ENCODE measurements at places on chromosomes 12 and 14.

DNA sequence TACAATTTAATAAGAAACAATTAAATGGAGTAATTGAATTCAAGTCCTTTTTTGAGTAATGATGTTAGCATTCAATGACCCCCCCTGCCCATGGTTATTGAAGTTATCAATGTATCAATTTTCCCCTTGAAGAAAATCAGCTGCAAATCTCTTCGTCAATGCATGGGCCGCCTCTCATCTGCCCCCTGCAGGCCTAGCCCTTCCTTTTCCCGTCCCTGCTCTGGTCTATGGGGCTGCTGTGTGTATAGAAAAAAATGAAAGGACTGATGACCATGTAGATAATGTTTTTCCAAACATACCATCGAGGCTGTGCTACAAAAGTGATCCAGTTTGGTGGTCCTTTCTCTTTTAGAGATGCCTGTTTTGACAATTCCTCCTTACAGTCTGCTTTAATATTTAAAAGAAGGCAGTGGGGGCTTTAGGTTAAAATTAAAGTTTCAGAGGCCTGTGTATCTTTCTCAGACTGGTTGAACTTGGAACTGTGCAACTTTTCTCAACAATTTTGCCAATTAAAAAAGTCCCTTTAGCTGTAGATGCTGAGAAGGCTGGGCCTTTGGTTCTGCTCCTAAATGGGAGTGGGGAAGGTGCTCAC lies 98.4 kb downstream of the APAF1 start:
- no peak for DNase-seq

- DNase-seq, result no peak
These were observed 44.4 kb upstream of the CERS5 start for GRCh38 chr12:50211392-50212070.

DNA sequence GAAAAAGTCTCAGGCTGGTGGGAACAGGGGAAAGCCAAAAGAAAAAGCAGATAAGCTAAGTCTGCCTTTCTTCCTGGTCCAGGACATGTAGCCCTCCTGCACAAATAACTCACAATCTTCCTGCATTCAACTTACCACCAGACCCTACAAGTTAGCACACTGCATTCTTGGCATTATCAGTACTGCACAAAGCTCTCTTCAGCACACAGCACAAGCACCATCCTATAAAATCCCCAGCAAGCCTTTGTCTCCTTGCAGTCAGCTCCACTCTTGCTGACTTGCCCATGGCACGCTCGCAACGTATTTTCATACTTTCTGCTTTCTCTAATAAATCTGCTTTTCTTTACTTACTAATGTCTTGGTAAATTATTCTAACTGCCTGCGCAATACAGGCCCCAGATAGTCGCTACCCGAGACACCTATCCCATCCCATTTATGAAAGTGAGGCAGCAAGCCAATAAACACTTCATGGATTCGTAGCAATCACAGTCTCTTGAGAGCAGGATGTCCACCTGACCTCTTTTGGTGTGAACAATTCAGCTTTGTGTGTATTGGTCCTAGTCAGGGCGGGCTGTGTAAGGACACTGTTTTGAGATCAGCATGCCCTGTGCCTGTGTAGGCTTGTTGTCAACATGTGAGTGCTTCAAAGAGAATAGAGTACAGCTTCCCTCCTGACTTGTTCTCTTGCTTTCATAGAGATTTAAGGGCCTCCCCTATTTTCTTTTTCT lies 49.0 kb downstream of the TMEM117 start:
- DNase-seq, result no peak

- DNase-seq, result no peak
These were observed 7.0 kb upstream of the MSI1 start for GRCh38 chr12:120376009-120376408.

- no peak for DNase-seq
These were observed 629 bp downstream of the FBRSL1 start for GRCh38 chr12:132490422-132491137.

DNA sequence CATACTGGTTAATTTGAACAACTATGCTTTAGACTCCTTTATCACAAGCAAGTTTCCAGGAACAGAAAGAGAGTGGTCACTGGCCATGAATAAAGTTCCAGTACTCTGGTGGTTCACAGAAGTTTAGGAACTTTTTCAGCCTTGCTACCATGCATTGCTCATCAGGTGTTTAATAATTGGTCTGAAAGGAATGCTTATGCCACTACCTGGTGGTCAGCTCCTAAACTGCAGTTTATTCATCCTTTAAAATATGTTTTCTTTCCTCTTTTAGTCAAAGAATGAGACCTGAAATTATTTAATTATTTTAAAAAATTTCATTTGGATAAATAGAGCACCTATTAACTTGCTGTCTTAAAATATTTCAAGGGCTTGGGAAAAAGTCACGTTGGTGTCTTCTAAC lies 260.1 kb upstream of the OR4E1 start:
- DNase-seq, result no peak

DNA sequence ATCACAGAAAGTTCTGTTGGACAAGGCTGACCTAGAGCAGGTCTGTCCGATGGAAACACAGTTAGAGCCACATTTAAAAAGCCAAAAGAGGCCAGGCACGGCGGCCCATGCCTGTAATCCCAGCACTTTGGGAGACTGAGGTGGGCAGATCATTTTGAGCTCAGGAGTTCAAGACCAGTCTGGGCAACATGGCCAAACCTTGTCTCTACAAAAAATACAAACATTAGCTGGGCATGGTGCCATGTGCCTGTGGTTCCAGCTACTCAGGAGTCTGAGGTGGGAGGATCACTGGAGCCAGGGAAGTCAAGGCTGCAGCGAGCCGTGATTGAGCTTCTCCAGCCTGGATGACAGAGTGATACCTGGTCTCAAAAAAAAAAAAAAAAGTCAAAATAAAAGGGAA lies 14.9 kb downstream of the UBE3B start:
- DNase-seq, result no peak

DNA sequence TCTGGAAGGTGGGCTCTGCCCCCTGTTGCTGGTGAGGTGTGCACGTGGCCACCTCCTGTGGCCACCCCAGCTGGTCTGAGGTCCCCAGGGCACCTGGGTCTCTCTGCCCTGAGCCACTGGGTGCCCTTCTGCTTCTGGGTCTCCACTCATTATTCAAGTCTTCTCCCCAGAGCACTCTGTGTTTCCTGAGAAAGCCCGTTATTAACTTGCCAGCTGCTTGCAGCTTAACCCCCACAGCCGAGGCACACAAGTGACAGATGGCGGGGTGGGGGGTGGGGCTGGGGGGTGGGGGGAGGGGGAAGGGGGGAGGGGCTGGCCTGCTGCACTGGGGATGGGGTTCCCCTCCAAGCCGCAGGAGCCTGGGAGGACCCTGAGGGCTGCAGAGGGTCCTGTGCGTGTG lies 40.5 kb downstream of the FBRSL1 start:
- DNase-seq, result no peak

GRCh38 chr14:51367600-51367931 lies 127.5 kb downstream of the TMX1 start:
- no peak for DNase-seq

DNA sequence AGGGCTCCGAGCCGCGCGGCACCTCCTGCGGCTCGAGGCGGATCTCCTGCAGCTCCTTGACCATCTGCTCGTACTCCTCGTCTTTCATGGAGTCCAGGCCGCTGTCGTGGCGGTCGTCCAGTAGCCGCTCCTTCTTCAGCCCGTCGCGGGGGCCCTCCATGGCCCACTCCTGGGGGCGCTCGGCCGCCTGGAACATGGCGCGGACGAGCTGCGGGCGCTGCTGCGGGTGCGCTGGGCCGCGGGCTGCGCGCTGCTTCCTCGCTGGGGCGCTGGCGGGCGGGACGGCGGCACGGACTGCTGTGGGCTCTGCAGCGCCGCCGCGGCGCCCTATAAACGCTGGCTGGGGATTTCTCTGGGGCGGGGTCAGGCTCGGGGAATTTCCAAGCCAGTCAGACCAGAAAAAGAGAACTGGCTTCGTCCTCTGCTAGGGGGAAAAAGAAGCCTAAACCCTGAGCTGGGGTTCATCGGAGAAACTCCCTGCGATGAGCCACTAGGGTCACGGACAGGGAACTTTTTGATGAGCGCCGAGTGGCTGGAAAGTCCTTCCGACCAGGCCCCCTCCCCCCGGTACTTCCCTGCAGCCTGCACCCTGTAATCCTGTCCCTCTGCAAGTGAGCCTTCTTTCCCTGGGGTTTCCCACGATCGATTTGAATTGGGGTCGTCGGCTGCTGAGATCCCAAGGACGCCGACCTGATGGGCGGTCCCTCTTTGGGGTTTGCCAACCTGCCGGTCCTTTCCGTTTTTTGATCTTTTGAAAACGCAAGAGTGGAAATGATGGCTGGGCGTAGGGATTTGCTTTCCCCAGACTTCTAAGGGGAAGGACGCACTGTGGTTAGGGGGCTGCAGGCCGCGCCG lies at the start of gene NFKBIA:
Gene NFKBIA, minus strand, starts transcription at position 301 of the 855 bp plus-strand sequence. Its CDS starts 105 bp downstream, at position 196.
- peak; percentile 96 for DNase-seq

- DNase-seq, result no peak
These were observed 120.0 kb downstream of the PPFIA2 start for GRCh38 chr12:81639196-81639595.

GRCh38 chr12:24473097-24473496 lies 475.8 kb downstream of the BCAT1 start:
- DNase-seq, result no peak

DNA sequence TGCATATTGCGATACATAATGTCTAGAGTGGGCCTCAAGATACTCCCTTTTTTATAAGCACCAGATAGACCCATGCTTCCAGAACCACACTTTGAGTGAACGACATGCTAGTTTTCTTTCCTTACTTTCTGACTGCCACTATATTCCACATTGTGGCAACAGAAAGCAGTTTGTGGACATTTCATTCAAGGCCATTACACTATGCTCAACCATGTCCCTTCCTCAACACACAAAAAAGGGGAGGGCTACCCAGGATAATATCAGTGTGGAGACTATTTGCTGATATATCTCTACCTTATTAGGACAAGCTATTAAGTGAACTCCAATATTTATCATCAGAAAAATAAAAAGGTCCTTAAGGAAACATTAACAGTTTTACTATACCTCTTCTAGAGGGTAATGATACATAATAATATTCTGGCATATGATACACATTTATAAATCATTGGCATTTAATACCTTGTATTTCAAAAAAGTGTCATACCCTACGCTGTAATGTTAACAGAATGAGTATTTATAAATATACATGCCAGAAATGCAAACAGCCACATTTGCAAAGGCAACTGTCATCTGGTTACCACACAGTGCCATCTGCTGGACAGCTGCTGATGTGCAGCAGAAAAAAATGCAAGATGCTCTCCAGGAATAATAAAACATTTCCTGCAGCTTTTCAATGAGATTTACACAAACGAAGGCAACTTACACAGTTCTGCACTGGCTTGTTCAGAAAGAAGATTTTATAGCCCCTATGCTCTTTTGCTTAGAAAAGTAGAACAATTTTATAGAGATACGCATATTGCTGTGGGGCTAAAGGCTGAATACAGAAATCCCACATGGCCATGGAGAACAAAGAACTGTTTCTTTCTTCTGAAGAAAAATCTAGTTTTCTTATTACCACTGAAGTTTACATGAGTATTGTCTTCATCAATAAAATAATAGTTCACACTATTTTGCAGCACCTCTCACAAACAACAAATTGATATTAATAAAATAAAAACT lies 182.2 kb upstream of the GRIP1 start:
- peak; percentile 17 for DNase-seq

GRCh38 chr12:54195737-54196347 lies 7.1 kb upstream of the SMUG1 start:
- no peak for DNase-seq

GRCh38 chr12:168763-169525 lies 45.0 kb downstream of the SLC6A12 start:
- DNase-seq, result no peak

DNA sequence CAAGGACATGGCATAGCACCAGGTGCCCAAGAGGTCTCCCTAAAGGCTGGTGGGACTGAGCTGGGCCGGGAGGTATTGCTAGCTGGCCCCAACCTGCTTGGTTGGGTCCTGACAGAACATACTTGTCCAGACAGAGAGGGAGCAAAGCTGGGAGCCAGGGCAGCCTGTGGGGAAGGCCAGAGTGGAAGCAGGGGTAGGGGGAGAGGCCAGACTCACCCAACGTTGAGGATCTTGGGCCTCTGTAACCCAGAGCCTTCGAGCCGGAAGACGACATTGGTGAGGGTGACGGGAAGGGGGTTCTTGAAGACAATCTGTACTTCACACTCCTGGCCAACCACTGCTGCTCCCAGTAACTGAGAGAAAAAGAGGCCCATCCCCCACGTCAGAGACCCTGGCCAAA lies 9.0 kb downstream of the TGM1 start:
- DNase-seq, result no peak

GRCh38 chr14:24463017-24463883 lies 20.7 kb upstream of the SDR39U1 start:
- DNase-seq, result no peak

DNA sequence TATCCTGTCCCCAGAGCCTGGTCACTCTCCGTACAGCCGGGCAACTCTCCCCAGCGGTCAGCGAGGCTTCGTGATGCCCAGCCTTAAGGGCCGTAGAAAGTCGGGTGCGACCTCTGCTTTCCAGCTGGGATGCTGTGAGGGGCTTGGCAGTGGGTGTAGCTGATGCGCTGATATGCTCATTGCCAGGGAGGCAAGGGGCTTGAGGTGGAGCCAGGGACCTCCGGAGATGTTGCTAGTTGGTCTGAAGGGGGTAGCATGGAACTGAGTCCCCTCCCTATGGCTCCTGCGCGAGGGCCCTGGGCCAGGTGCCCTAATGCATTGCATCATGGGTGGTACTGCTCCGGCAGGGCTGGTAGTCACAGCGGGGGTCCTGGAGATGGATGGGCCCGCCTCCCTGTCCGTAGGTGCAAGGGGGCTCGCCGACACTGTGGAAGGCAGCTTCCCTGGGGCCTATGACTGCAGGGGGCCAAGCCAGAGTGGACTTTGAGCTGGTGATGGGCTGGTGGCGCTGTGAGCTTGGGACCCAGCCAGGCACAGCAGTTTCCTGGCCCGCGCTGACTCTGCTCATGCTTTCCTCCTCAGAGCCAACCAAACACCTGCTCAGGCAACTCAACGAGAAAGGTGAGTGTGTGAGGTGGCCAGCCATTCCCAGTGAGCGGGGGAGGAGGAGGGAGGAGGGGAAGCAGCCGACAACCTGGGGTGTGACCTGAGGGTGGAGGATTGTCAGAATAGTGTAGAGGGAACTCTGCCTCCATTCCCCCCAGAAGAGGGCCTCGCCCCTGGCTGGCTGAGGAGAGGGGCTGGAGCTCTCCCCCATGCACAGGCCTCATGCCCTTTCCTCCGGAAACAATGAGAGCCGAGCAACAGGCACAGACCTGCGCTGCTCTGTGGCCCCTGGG lies 32.3 kb downstream of the PLEKHG3 start:
- no peak for DNase-seq

DNA sequence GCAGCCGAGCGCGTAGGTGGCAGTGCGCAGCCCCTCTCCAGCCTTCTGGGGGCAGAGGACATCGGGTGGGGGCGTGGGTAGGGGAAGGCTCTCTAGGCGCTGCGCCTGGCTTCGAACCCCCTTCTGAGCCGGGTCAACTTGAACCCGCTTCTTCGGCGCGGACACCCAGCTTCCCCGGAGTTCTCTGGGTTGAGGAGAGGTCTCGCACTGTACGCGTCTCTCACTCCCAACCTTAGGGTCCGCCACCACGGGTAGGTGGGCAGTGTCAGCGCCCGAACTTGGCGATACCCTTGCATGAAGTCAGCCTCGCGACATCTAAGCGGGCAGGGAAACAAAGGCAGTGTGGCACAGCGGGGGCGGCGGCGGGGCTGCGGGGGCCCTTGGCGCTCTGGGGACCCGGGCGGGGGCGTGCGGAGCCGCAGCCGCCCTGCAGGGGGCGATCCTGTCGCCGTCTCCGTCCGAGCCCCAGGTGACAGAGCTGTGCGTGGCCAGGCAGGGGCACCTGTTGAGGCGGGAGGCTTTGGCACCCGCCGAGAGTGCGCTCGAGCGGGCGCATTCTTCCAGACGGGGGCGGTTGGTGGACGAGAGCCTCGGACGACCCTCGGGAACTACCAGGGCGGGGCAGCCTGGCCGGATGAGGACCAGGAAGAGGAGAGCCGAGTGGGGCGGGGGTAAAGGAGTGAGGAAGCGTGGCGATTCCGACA lies 1.1 kb downstream of the GALNT16 start:
- peak; percentile 26 for DNase-seq

All from stimulated activated naive B cell treated with anti-CD40 and anti-IgM and Interleukin-4, amounts not matched to agents 10 μg/mL and 1 μg/mL and 100 μg/mL, for 72 hours (primary cell).